Stimulated activated CD8-positive, alpha-beta memory T cell treated with anti-CD3 and anti-CD28 coated beads, Interleukin-7, amount 100 ng/mL, for 24 hours (primary cell): ENCODE measurements at places on chromosomes 6 and 20.

DNA sequence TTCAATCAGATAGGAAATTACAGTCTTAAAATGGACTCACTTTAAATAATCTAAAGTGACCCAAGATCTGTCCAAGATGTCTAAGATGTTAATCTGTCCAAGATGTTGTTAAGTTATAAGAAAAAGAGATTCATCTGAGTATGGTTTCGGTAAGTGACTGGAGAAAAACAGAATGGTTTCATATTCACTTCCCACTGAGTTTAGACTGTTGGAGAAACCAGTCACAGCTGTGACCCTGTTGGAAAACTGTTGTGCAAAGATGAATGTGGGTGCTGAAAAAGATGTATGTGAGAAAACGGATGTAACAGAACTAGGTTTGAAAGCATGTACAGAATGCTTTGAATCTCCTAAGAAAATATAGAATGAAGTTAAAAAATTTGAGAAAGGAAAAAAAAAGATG, 325.9 kb downstream of the COL12A1 start:
- no peak for DNase-seq

- DNase-seq: no peak
These were observed 305.9 kb downstream of the CLIC5 start for GRCh38 chr6:45709781-45710220.

DNA sequence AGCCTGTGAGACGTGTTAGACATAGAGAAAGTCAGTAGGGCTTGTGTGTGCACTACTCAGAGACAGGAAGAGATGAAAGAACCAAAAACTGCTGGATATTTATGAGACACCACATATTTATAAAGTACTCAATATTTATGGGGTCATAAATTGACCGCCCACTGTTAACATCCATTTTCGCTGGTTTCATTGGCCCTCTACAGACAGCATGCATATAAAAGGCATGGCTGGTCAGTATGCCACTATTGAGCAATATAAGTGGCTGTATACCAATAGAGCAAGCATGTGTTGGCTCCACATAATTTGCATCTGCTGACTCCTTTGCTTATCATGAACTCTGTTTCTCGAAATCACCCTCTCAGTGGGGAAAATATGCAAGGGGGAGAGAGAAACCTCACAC, 110.3 kb upstream of the BTN3A2 start:
- DNase-seq: no peak

DNA sequence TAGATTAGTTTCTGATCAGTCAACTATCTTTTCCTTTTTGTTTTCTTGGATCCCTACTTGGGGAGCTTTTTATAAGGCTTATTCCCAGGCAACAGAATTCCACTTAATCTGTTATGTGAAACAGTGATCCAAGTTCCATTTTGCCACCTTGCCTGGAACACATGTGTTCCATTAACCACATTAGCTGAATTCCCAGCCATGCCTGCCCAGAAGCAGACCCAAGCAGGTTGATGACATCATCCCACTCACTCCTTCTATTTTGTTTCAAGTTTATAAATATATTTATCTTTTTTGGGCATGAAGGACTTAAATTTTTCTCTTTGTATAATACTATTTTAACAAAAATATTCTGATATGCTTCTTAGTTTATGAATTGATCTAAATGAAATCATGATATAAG, 587.4 kb downstream of the GRIK2 start:
- DNase-seq: no peak

DNA sequence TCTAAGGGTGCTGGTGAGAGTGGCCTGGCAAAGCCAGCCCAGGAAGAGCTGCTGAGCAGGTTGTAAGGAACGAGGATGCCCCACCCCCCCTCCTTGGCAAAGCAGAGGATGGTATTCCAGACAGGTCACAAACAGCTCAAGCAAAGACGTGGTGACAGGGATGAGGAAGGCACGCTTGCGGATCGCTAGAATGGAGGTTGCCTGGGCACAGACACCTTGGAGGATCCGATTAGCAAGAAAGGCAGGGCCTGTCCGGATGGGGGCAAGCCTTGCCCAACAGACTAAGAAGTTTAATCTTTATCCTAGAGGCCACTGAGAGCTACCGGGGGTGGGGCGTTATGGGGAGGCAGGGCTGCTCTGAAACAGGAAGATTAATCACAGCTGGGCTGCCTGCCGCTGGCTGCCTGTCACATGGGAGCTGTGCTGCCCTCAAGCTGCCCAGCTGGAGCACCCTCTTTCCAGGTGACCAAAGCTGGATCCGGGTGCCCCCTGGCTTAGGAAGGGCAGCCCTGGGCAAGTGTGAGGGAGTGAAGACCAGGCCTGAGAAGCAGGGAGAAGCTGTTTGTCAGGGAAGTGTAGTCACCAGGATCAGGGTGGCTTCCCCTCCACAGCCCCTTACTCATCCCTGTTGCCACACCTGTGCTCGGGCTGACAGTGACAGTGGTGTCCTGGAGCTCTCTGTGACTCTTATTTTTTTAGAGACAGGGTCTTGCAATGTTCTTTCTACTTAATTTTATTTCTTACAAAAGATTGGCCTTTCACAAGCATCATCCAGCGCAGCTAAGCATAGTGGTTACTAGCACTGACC, 9.1 kb upstream of the MAPK13 start:
- DNase-seq: no peak

DNA sequence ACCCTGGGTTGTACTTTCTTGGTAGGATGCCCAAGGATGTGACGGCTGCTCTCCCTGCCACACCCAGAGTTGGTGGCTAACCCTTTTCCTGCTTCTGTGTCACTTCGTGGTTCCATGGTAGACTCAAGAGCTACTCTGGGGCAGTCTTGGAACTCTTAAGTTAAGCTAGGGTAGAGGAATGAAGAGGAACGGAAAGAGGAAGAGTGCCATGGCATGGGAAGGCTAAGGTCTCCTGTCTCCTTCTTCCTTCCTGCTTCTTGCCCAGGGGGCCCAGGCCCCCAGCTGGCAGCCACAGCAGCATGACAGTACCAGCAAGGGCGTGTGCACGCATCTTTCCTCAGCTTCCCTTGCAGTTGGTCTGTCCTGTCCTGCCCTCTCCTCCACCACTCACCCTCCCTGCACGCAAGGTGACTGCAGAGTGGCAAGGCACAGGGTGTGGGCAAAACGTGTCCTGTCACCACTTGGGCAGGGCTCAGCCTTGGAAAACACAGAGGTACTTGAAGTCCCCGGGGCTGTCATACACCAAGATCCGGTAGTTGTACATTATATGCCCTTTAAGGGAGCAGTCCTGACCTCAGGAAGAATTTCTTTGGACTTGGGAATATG, 39.8 kb upstream of the TGM3 start:
- DNase-seq: no peak

- DNase-seq: no peak
These were observed 95.9 kb upstream of the IFNGR1 start for GRCh38 chr6:137315081-137315480.

DNA sequence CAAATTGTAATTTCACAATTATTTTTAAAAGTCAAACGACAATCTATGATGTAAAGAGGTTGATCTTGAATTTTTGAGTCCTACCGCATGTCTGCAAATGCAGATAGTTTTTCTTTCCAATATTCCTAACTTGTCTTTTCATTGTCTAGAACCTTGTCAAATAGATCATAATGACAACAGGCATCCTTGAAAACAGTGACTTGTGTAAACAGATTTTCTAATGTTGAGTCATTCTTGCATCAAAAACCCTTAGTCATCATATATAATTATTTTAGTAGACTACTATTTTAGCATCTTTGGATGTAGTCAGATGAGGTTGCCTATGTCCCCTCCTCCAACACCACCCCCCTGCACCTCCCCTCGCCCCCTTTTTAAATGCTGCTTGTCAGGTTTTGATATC, 43.8 kb downstream of the BMP6 start:
- no peak for DNase-seq

DNA sequence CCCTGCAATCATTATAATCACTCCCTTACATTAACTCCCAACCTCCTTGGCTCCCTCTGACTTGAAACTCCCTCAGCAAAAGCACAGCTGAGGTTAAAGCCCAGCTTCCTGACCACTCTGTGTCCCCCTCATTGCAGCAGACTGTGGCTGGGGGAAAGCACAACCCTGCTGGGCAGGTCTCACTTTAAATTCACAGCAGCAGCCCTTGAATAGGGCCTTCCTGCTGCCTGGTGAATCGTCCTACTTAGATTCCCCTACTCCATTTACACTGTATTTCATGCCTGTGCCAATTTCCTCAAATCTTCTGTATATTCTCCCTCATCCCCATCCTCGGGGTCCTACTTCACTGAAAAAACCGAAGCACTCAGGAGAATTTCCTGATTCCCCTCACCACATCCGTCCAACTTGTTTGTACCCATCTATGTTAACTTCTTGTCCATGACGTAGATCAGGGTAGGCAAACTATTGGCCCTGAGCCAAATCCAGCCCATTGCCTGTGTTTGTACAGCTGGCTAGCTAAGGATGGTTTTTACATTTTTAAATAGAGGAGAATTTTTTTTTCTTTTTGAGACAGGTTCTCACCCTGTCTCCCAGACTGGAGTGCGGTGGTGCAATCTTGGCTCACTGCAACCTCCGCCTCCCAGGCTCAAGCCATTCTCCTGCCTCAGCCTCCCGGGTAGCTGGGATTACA, 31.5 kb upstream of the GCM1 start:
- no peak for DNase-seq

DNA sequence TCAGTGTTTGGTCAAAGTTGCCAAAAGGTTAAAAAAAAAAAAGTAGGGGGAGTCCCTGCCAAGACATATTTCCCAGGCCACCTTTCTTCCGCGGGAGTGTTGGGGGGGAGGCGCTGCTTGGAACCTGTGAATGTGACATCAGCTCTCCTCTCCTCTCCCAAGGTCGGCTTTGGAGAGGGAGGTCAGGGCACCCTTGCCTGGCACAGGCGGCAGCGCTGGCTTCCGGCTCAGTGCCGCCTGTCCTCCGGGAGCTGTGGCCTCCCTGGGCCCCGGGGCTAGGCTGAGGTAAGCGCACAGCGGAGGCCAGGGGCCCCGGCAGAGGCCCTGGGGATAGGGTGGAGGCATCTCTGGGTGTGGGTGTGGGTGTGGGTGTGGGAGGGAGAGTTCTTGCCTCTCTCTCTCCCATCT, 1.9 kb upstream of the EDN1 start:
- no peak for DNase-seq

- no peak for DNase-seq
These were observed 93.3 kb downstream of the UTRN start for GRCh38 chr6:144378437-144378836.

GRCh38 chr6:75116946-75117345, 88.9 kb downstream of the COL12A1 start:
- DNase-seq: no peak

- no peak for DNase-seq
These were observed 14.0 kb downstream of the SPAG4 start for GRCh38 chr20:35629427-35630145.

DNA sequence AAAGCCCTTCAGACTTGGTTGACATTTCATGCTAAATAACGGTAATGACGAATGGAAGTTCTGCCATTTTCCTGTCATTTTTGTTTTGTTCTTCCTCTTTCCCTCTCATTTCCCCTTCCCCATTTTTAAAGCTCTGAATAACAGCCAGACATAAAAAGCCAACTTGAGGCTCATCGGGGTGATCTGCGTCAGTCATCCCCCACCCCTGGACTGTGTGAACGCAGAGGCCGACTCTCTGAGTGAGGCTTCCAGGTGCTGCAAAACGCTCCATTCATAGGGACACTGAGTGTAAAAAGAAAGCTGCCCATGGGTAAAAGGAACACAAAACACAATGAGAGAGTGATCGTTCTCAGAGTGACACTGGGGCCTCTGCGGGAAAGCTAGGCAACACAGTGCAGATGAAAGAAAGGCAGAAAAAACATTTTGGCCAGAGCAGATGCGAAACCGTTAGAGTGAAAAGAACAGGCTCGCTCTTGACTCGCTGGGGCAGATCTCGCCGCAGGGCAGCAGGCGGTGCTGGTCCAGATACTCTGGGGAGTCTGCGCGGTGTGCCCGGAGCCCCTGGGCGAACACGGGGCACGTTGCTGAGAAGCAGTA, 684.8 kb downstream of the QKI start:
- DNase-seq: no peak

DNA sequence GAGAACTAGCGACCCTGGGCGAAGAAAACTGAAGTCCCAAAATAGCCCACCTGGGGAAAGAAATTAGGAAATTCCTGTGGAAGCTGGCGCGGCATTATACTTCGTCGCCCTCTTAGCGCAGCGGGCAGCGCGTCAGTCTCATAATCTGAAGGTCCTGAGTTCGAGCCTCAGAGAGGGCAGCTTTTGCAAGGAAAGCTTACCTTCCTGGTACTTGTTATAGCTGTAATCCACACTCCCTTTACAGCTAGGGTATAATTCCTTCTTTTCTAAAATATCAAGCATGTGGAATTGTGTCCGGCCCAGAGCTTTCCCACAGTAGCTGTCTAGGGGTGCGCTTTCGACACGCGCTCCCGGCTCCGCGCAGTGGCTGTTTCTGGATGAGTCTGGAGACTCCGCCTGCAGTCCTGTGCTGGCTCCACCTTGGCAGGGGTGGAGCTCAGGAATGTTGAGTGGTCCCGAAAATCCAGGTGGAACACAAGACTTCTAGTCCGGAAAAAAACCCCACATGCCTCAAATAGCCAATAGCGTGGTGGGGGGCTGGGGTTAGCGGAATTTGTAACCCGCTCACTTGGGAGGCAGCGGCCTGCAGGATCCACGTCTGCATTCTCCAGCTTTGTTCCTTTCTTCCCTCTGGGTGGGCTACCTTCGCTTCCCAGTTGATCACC, 83.7 kb upstream of the ZNF322 start:
- no peak for DNase-seq

- no peak for DNase-seq
These were observed 15.6 kb upstream of the HMGN3 start for GRCh38 chr6:79250107-79250514.

DNA sequence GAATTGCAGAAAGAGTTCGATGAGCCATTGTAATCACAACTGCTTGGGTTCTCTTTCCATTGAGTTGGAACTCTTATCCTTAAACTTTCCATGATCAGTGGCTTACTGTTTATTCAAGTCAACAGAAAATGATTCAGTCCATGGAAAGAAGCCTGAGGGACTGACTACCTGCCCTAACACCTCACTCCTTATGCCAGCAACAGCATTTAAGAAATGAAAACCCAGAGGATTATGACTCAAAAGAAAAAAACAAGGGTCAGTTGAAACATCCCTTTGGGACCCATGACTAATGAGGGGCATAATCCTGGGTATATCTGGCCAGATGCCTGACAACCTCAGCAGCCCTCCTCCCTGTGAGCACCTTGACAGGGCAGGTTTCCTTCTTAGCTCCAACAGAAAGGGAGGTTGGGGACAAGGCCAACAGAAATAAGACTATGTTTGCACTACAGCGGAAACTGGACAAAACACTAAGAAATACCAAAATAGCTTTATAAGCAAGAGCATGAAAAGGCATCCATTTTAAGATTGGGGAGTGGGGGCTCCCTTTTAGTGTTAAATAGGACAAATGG, 106.7 kb downstream of the MAP3K5 start:
- DNase-seq: no peak

GRCh38 chr20:43183536-43184070, 6.1 kb downstream of the PTPRT start:
- DNase-seq: no peak

GRCh38 chr6:45870531-45870930, 145.1 kb downstream of the CLIC5 start:
- no peak for DNase-seq

GRCh38 chr20:35146299-35146919, 727 bp downstream of the EDEM2 start:
- DNase-seq: no peak

- no peak for DNase-seq
These were observed 791.5 kb downstream of the TFAP2A start for GRCh38 chr6:9623228-9623832.

GRCh38 chr20:32638848-32639247, 34.9 kb downstream of the C20orf203 start:
- DNase-seq: no peak

GRCh38 chr20:61765871-61766654, 299.6 kb downstream of the TAF4 start:
- no peak for DNase-seq
